Hematopoietic multipotent progenitor cell treated with erythropoietin and hydrocortisone succinate and interleukin-3 and kit ligand, for 17 days (in vitro differentiated cells): ENCODE measurements at places on chromosomes 5 and 9.

GRCh38 chr9:112112519-112112918 is 62.6 kb downstream of the SUSD1 start:
- DNase-seq, result no peak

DNA sequence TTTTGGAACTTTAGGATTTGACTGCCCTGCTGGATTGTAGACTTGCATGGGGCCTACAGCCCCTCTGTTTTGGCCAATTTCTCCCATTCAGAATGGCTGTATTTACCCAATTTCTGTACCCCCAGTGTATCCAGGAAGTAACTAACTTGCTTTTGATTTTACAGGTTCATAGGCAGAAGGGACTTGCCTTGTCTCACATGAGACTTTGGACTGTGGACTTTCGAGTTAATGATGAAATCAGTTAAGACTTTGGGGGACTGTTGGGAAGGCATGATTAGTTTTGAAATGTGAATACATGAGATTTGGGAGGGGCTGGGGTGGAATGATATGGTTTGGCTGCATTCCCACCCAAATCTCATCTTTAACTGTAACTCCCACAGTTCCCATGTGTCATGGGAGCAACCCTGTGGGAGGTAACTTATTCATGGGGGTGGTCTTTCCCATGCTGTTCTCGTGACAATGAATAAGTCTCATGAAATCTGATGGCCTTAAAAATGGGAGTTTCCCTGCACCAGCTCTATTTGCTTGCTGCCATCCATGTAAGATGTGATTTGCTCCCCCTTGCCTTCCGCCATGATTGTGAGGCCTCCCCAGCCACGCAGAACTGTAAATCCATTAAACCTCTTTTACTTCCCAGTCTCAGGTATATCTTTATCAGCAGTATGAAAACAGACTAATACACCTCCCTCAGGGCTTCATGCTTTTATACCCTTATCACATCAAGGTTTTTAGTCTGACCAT is 206.6 kb downstream of the DENND1A start:
- no peak for DNase-seq

DNA sequence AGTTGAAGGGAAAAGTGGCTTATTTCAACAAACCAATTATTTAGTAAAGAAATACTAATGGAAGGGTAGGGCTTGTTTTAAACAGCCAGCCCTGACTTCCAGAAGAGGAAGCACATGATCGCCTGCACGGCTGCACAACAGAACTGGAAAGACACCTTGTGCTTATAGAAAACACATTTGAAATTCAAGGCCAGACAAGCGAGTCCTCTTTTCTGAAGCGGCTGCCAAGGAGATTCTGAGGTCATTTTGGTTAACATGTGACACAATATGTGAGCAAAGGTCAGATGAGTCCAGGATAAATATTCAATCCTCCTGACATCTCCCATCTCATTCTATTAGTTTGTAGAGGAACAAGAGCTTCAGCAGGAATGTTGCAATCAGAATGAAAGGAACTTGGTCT is 461.4 kb upstream of the ST8SIA4 start:
- no peak for DNase-seq

- DNase-seq, result no peak
These were observed 15.2 kb upstream of the HOMER1 start for GRCh38 chr5:79529110-79529509.

DNA sequence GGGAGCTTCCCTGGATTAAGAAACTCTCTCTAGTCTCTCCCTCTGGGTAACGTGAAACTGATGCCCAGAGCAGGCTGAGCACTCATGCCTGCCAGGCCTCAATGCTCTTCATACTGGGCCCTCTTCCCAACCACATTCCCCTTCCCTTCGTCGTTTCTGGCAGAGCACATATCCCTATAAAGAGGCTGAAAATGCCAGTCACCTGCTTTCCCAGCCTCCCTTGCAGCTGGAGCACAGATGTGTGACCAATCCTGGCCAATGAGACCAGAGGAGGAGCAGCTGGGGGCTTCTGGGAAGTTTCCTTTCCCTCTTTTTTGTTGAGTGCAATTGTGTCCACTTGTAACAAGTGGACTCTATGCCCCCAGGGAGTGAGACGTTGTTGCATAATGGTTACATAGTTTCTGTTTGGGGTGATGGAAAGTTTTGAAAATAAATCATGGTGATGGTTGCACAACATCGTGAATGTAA is 30.2 kb upstream of the SMIM23 start:
- DNase-seq, result no peak
